ENCODE measurements at places on chromosomes 6 and 20.

- no peak for DNase-seq
These were observed 69.9 kb upstream of the SOX4 start for GRCh38 chr6:21523652-21524051.

DNA sequence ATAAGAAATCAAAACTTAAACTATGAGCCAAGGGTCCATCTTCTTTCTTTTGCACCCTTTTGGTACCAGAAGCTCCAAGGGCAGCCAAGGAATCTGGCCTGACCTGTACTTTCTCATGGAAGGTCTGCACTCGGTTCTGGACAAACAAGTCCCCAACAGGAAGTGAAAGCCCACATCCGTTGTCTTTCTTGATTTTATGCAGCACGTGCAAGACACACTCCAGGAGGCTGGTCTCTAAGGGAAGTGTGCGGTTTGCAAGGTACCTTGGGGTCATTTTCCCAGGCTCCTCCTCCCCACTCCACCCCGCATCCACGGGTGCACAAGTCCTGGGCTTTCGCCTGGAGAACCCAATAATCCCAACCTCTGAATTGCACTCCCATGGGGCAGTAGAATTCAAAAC lies 101.9 kb downstream of the NFATC2 start:
- DNase-seq = no peak

- peak; percentile 43 for DNase-seq
These were observed 113.6 kb upstream of the SLC22A16 start for GRCh38 chr6:110589865-110590513.

DNA sequence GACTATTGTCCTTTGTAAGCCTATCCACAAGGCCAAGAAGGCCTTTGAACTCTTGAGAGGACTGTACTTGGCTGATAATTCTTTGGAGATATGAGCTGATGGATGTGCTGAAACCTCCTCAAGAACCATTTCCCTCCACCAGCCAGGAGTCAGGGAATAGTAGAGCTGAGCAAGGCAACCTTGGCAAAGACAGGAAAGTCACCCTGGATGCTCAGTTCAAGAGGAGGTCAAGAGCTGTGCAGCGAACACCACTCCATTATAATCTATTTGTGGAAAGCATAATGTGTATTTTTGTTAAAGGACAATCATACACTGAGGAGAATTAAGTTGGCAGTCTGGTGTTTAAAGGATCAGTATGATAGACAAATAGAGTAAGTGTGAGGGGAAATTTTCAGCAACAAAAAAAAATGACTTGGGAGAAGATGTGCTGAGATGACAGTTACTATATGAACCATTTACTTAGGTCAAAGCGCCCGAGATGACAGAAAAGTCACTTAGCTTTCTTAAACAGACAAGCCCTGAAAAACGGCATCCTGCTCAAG lies 177.2 kb upstream of the COL21A1 start:
- DNase-seq = no peak

- DNase-seq = no peak
These were observed 28.2 kb upstream of the TAB2 start for GRCh38 chr6:149289192-149289781.

GRCh38 chr6:44074439-44074812 lies 52.8 kb downstream of the MRPL14 start:
- peak; percentile 69 for DNase-seq

GRCh38 chr20:61823242-61823641 lies 242.4 kb downstream of the TAF4 start:
- DNase-seq = no peak

DNA sequence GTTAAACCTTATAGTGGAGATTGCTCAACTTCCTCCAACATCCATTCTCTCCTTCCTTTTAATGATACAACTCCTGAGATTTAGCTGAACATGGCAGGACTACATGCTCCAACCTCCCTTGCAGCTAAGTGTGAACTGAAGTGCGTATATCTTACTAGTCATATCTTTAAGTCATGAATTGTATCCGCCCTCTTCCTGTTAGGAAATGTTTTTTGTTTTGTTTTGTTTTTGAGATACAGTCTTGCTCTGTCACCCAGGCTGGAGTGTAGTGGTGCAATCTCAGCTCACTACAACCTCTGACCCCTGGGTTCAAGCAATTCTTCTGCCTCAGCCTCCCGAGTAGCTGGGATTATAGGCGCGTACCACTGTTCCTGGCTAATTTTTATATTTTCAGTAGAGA lies 8.8 kb upstream of the OSTM1 start:
- DNase-seq = peak; percentile 61

DNA sequence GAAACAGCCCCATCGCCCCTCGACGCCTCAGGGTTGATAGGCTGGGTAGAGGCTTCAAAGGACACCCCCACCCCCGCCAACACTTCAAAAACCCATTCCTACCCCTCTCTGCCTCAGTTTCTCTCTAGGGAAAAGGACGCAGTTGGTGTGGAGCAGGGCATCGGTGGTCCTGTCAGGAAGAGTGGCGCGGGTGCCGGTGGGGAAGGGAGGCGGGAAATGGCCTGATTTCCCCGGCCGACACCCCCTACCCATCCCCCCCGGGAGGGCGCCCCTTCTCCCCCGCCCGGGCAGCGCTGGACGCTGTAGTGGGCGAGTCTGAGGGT lies 367 bp downstream of the NRSN2 start:
- no peak for DNase-seq

DNA sequence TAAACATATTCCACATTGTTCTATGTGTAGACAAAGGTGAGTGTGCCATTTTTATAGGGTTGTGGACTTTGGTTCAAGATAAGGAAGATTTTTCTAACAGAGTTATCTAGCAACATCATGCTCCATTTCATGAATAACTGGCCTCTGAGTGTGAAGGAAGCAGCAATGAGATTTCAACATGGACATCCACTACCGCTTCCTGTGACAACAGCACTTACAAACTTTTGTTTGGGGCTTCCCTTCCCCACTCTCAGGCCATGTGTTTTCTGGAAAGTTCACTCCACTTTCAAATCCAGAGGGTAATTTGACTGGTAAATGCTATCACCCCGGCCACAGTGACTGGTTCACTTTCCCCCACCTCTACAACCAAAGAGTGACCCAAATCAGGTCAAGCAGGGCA lies 38.1 kb upstream of the PROKR2 start:
- DNase-seq = peak; percentile 22

DNA sequence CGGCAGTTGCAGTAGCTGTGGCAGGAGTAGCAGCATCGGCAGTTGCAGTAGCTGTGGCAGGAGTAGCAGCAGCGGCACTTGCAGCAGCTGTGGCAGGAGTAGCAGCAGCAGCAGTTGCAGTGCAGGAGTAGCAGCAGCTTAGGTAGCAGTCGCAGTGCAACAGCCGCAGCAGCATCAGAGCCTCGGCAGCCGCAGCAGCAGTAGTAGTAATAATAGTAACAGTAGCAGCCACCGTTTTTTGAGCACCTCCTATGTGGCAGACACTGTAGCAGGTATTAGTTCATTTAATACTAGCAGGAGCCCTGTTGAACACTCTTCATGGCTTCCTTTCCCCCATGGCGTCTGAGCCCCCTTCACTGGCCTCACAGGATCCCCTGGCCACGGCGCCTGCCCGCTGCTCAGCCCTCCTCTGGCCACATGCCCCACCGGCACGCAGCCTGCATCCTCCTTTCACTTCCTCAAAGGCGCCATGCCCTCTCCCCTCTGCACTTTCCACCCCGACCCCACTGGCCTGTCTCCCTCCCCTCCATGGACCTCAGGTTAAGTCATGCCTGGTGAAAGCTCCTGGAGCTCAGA lies 19.1 kb upstream of the IRF4 start:
- DNase-seq = peak; percentile 42

DNA sequence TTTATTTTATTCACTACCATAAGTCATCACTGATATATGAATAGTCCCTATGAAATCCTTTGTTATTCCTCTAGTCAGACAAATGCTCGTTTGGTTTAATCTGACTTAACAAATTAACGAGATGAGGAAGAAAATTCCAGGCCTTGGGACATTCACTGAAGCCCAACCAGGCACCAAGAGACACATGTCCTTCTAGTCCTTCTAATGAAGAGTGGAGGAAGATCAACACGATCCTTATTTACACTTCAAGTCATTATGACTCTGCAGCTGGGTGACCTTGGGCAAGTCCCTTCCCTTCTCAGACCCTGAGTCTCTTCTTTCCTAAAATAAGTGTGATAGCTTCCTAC lies 117.5 kb downstream of the CEBPB start:
- no peak for DNase-seq

- DNase-seq = no peak
These were observed 55.4 kb downstream of the MRPL14 start for GRCh38 chr6:44071670-44072451.

DNA sequence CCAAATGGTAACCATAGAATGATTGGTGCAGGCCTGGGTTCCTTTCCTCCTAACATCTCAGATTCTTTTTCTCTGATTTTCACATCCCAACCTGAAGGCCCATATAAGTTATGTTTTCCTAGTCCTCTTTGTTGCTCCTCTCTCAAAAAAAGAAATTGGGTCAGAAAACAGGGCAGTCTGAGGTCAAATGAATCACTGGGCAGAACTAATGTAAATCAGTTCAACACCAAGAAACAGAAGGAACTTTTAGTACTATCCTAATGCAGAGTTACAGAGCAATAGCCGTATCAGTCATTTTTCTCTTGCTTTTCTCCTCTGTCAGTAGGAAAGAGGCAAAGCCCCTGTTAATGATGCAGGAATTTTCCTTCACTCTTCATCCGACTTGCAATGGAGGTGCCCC lies 11.0 kb upstream of the TPD52L1 start:
- no peak for DNase-seq

DNA sequence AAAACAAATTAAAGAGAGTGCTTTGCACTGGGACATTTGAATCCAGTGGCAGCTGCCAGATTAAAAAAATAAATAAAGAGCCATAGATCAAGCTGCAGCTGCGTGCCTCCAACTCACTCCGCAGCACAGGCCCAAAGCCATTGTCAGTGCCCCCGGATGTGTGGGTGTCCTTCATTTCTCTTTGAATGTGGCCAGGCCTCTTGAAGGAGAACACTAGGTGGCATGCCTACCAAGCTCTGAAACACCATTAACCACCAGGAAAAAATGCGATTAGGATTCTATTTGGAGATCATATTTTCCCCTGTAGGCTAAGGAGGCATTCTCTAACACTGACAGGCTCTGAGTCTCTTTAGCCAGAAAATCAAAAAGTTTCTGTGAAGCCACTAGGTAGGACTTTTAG lies 549.8 kb downstream of the PRKN start:
- no peak for DNase-seq

DNA sequence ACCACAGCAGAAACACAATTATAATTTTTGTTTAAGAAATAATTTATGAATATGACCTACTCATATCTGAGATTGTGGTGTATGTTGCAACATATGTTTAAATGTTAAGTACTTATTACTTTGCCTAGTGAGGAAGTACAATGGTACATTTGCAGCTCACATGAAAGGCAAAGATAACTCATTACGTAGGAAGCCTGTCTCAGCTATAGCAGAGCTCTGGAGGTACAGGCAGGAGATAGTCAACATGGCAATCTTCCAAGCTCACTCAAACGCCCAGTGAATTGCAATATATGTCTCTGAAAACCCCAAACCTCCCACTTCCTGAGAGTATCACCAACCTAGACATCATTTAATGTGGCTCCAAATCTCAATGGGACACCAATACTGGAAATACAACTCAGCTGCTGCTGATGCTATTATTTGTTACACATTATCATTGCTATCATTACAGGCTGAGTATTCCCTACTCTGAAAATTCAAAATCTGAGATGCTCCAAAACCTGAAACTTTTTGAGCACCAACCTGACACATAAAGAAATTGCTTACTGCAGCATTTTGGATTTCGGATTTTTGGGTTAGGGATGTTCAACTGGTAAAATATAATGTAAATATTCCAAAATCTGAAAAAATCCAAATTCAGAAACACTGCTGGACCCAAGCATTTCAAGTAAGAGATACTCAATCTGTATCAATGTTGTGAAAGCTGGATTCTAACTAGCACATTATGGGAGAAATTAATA lies 25.1 kb upstream of the GSTA4 start:
- no peak for DNase-seq
